A549 treated with RU486 at 1 μM for 4 hours (cell line): ENCODE measurements at places on chromosomes 3 and 15. TPM values are rescaled to one million over a fixed set of nuclear protein-coding genes. Genes with fewer than 3 reads are reported as not detected.

CLSTN2 gene
- total RNA-seq = 0.02 to 0.06 TPM (median 0.05 TPM) in 4 of 5 replicates, not detected in the other

DLL4 gene
- 0.35 to 0.81 TPM (median 0.67 TPM) in 5 replicates for total RNA-seq

PRSS50 gene
- total RNA-seq = not detected in 5 replicates

ATOSA gene
- total RNA-seq = 5.3 to 12.4 TPM (median 10.1 TPM) in 5 replicates

HCN4 gene
- total RNA-seq = 0.21 to 0.35 TPM (median 0.31 TPM) in 5 replicates

SEMA6D gene
- total RNA-seq = not detected in 5 replicates

HTR3E gene
- total RNA-seq = not detected in 5 replicates

MIX23 gene
- 49.8 to 79.3 TPM (median 55.4 TPM) in 5 replicates for total RNA-seq

RTF1 gene
- 17.5 to 25.3 TPM (median 22.5 TPM) in 5 replicates for total RNA-seq

BFSP2 gene
- not detected in 5 replicates for total RNA-seq

SPINK8 gene
- total RNA-seq = not detected in 5 replicates

CTXN2 gene
- total RNA-seq = 0.02 TPM in 1 of 5 replicates, not detected in the others

ACKR2 gene
- not detected in 5 replicates for total RNA-seq

WNT7A gene
- total RNA-seq = 0.12 to 0.22 TPM (median 0.16 TPM) in 5 replicates

FSTL1 gene
- 51.7 to 85.9 TPM (median 66.1 TPM) in 5 replicates for total RNA-seq

PCOLCE2 gene
- total RNA-seq = 29.1 to 38.5 TPM (median 33.5 TPM) in 5 replicates

SLITRK3 gene
- not detected in 5 replicates for total RNA-seq

IL5RA gene
- not detected in 5 replicates for total RNA-seq

WDR49 gene
- not detected in 5 replicates for total RNA-seq

MUC4 gene
- 0.08 TPM in 1 of 5 replicates, not detected in the others for total RNA-seq

NOX5 gene
- 0.19 to 0.38 TPM (median 0.29 TPM) in 5 replicates for total RNA-seq

ACTRT3 gene
- total RNA-seq = 2.5 to 3.2 TPM (median 2.8 TPM) in 5 replicates

FBLN2 gene
- 1.6 to 3.4 TPM (median 2.5 TPM) in 5 replicates for total RNA-seq

CLEC3B gene
- total RNA-seq = 0.25 TPM in 1 of 5 replicates, not detected in the others

OR4M2 gene
- not detected in 5 replicates for total RNA-seq

SEC22A gene
- total RNA-seq = 11.8 to 22.5 TPM (median 18.6 TPM) in 5 replicates

TGM4 gene
- total RNA-seq = 0.10 to 0.17 TPM in 2 of 5 replicates, not detected in the others

FSIP1 gene
- 0.32 to 1.0 TPM (median 0.59 TPM) in 5 replicates for total RNA-seq

SLC6A11 gene
- total RNA-seq = 0.07 to 0.08 TPM in 2 of 5 replicates, not detected in the others

CDAN1 gene
- total RNA-seq = 4.8 to 7.1 TPM (median 6.4 TPM) in 5 replicates

MAP1A gene
- 0.76 to 0.97 TPM (median 0.85 TPM) in 5 replicates for total RNA-seq

SCAANT1 gene
- 1.2 TPM in 1 of 5 replicates, not detected in the others for total RNA-seq

FANCD2OS gene
- total RNA-seq = not detected in 5 replicates

HRG gene
- not detected in 5 replicates for total RNA-seq

CCK gene
- 0.94 to 1.8 TPM (median 1.8 TPM) in 5 replicates for total RNA-seq

RPL22L1 gene
- total RNA-seq = 195 to 290 TPM (median 245 TPM) in 5 replicates

GABRA5 gene
- 72.6 to 118 TPM (median 109 TPM) in 5 replicates for total RNA-seq

UQCC5 gene
- 43.3 to 87.9 TPM (median 59.4 TPM) in 5 replicates for total RNA-seq

KBTBD8 gene
- total RNA-seq = 0.08 to 1.1 TPM (median 0.64 TPM) in 5 replicates

FGD5 gene
- total RNA-seq = 0.05 to 0.16 TPM in 2 of 5 replicates, not detected in the others

DUOX1 gene
- 0.02 TPM in 1 of 5 replicates, not detected in the others for total RNA-seq

TMCO5A gene
- not detected in 5 replicates for total RNA-seq

SERPINI1 gene
- 1.8 to 4.0 TPM (median 2.6 TPM) in 5 replicates for total RNA-seq

IMPDH2 gene
- 156 to 171 TPM (median 162 TPM) in 5 replicates for total RNA-seq

SIDT1 gene
- 0.37 to 0.96 TPM (median 0.60 TPM) in 5 replicates for total RNA-seq

EFHB gene
- total RNA-seq = 0.29 to 1.2 TPM (median 0.51 TPM) in 5 replicates

ILDR1 gene
- not detected in 5 replicates for total RNA-seq

INSYN1 gene
- total RNA-seq = 1.2 to 2.4 TPM (median 2.0 TPM) in 5 replicates

SCN10A gene
- not detected in 5 replicates for total RNA-seq

HDC gene
- 0.05 to 0.07 TPM in 2 of 5 replicates, not detected in the others for total RNA-seq

UROC1 gene
- not detected in 5 replicates for total RNA-seq

DISP2 gene
- total RNA-seq = 0.62 to 2.5 TPM (median 1.2 TPM) in 5 replicates

CAMP gene
- not detected in 5 replicates for total RNA-seq

SLTM gene
- total RNA-seq = 68.6 to 96.0 TPM (median 76.9 TPM) in 5 replicates
